ENCODE measurements at places on chromosomes 11 and 22.

GRCh38 chr11:72352859-72353551 lies 81.3 kb downstream of the CLPB start:
- no peak for DNase-seq

DNA sequence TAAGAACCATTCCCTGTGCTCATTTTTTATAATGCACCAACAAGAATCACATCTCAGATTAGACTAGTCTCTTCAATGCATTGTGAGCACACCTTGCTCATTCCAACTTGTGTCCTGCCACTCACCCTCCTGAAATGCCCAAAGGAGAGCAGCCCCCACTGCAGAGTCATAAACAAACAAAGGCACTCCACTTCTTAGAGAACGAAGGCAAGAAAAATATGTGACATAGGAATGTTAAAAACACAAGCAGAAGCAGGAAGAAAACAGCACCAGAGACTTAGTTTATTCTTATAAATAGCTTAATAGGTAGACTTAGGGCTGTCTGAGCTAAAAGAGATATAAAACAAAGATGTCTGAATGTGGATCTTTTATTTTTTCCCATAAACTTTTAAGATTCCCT lies 57.2 kb downstream of the GUCY1A2 start:
- no peak for DNase-seq

- DNase-seq = no peak
These were observed 66.0 kb downstream of the TBC1D22A start for GRCh38 chr22:46828323-46828900.

- DNase-seq = no peak
These were observed 11.0 kb downstream of the TANGO2 start for GRCh38 chr22:20031732-20032406.

GRCh38 chr11:19632499-19632834 lies 80.2 kb upstream of the NAV2 start:
- DNase-seq = no peak

GRCh38 chr11:134822897-134823296 lies 410.9 kb upstream of the B3GAT1 start:
- no peak for DNase-seq
